CD4-positive, alpha-beta T cell treated with Interleukin-4 for 1 hour (primary cell): ENCODE measurements at places on chromosomes 11 and 22.

- no peak for DNase-seq
Measured at GRCh38 chr11:70872955-70873735, 379.2 kb downstream of the SHANK2 start.

GRCh38 chr11:65426839-65427690 is 4.5 kb downstream of the NEAT1 start:
- DNase-seq, result peak; percentile 74

- no peak for DNase-seq
Measured at GRCh38 chr11:120883404-120884080, 140.4 kb upstream of the TBCEL start.

DNA sequence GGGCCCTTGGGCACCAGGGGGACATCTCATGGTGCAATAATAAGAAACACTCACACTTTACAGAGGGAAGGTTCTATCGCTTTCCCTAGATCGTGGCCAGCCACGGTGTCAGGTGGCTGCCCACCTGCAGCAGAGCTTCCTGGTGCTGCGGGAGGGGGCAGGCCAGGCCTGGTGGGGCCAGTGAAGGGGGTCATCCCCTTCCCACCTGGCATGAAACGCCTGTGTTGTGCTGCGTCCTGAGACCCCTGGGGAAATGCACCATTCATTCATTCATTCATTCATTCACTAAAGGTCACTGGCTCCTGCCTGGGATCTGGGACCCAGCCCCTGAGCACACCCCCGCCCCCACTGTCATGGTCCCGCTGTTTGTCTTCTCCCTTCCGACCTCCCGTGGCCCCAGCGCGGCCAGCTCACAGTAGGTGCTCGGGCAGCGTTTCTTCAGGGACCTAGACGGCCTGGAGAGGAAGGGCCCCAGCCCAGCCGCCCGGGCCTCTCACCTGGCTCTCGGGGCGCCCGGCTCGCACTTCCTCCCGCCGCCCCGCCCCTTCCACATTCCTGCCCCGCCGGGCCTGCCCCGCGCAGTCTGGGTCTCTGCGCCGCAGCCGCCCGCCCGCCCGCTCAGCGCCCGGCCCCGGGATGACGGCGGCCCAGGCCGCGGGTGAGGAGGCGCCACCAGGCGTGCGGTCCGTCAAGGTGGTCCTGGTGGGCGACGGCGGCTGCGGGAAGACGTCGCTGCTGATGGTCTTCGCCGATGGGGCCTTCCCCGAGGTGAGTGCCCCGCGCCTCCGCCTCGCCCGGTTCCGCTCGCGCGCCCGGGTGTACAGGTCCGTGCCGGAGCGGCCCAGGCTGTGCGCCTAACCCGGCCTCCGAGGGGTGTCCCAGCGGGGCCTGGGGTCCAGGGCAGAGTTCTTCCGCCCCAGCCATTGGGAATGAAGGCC is at the start of gene RHOD:
Gene RHOD, plus strand, starts transcription at position 581 of the 938 bp plus-strand sequence. Its CDS starts 56 bp downstream, at position 637.
- DNase-seq, result no peak

GRCh38 chr11:16434036-16434435 is 77.7 kb upstream of the SOX6 start:
- no peak for DNase-seq

DNA sequence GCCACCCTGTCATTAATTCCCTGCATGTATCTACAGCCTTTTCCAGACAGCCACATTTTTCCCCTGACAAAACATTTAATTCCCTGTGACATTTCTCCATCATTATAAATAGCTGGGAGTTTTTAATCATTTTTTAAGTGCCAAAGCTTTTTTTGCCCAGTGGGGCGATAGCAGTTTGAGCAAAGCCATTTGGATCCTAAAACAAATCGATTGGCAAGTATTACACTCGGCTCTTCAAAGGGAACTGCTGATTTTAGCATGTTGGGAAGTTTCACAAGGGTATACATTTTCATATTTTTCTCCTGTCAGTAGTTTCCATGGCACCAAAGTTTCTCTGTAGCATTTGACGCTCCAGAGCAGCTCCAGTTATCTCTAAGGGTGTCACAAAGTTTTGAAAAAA is 210.8 kb downstream of the HIPK3 start:
- no peak for DNase-seq

GRCh38 chr22:50272044-50272802 is 2.0 kb upstream of the MAPK11 start:
- no peak for DNase-seq

- DNase-seq, result no peak
Measured at GRCh38 chr22:26681395-26681821, 24.0 kb downstream of the MIAT start.

- DNase-seq, result no peak
Measured at GRCh38 chr11:36330411-36330810, 34.3 kb downstream of the PRR5L start.

- DNase-seq, result peak; percentile 7
Measured at GRCh38 chr11:2771758-2772466, 72.1 kb upstream of the KCNQ1OT1 start.

DNA sequence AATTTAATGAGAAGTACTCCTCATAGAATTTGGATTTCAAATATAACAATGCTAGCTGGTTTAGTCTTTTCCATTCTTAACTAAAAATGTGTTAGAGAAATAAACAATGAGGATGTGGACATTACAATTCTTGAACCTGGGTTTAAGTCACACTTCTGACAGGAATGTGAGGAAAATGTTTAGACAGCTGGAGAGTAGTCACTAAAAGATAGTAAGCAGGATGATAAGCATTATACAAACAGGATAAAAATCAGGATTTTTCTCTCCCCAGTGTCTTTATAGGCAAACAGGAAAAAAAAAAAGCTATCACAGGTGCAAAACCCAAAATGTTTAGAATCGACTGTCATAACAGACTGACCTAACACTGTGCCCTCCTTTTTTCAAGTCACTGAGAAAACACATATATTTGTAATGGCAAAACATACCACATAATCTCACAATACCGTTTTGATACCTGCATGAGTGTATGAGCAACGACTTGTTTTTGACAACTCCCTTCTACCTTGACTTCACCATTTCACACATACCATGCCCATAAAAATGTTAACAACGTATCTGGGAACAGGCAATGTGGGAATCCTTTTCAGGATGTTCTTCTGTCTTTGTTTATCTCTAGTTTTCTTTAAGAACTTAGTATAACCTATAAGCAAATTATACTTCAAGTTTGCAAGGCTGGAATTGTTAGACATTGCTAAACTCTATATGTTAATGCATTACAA is 242.0 kb downstream of the SBF2 start:
- no peak for DNase-seq

GRCh38 chr11:68780829-68781228 is 29.5 kb upstream of the TESMIN start:
- DNase-seq, result no peak

DNA sequence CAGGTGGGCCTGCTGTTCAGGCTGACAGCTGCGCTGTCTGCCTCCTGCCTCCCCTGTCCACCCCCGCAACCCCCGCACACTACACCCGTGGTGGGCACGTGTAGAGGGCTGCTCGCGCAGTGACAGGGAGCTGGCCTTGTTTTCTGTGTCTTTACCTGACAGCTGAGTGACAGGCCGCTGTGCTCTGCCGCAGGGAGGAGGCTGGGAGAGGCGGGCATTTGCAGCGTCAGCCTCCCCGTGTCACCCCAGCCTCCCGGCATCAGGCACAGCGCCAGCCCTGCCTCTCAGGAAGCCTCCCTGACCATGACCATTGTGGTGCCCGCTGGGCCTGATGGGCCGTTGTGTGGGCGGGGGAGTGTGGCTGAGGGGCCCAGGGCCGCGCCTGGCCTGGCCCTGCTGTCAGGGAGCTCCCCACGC is 32.0 kb upstream of the RELT start:
- DNase-seq, result no peak
